Urothelium cell line (cell line): ENCODE measurements at places on chromosomes 12 and 14.

- no peak for DNase-seq
Measured at GRCh38 chr12:50514526-50515276, 9.9 kb downstream of the DIP2B start.

- DNase-seq = no peak
Measured at GRCh38 chr14:91925001-91925726, 22.3 kb downstream of the FBLN5 start.

DNA sequence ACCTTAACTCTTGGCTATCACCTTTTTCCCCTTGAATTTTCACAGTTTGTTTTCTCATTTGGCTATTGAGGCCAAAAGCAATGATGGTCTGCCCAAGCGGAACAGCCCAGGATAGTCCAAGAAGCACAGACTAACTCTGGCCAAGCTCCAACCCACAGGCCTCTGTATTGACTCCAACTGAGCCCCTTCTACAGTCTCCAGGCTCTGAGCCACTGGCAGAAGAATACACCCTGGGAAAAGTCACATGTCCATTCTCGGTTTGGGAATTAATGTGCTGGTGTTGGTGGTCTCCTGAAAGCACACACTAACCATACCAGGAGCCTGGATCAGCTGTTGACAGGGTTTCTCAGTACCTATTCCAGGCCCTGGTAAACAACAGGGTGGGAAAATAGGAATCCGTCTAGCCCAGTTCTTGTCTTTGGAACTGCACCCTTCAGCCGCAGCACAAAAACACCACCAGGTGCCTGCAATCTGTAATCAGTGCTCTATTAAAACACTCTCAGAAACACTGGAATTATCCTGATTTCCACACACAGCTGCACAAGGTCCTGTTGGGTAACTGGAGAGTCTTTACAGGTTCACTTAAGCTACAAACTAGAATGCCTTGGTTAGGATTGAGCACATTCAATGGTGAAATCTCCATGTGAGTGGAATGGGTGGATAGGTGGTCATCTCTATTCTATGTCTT, 63.6 kb downstream of the STXBP6 start:
- DNase-seq = no peak

- peak; percentile 3 for DNase-seq
Measured at GRCh38 chr12:85029456-85029855, 6.6 kb downstream of the TSPAN19 start.

DNA sequence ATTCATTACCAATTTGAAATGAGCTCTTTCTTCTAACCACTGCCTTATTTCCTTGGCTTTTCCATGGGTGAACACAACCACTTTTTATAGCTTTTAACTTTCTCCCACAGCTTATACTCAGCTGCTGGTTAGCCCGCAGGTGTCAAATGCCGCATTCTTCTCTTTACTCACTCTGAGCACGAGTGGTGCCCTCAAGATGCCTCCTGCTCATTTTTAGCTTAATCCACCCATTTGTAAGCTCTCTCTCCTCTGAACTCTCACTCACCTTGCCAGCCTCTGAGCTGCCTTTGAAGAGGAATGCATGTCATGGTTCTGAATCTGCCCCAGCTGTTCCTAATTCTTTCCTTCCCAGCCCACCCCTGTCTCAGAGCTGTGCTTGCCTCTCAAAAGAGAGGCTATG, 449.4 kb upstream of the PRICKLE1 start:
- DNase-seq = no peak

DNA sequence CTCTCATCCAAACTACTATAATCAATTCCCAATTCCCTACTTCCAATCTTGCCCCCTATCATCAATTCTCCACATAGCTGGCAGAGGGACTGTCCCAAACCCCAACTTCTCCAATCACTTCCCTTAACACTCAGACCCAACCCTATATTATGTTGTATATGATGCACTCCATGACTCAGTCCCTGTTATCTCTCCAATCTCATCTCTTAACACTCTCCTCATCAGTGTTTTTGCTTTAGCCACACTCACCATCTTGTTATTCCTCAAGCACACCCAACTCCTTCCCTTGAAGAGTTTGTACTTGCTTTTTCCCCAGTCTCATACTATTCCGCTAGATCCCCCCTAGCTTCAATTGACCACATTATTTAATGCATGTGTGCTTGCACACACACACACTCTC, 4.9 kb downstream of the RHOJ start:
- DNase-seq = no peak

DNA sequence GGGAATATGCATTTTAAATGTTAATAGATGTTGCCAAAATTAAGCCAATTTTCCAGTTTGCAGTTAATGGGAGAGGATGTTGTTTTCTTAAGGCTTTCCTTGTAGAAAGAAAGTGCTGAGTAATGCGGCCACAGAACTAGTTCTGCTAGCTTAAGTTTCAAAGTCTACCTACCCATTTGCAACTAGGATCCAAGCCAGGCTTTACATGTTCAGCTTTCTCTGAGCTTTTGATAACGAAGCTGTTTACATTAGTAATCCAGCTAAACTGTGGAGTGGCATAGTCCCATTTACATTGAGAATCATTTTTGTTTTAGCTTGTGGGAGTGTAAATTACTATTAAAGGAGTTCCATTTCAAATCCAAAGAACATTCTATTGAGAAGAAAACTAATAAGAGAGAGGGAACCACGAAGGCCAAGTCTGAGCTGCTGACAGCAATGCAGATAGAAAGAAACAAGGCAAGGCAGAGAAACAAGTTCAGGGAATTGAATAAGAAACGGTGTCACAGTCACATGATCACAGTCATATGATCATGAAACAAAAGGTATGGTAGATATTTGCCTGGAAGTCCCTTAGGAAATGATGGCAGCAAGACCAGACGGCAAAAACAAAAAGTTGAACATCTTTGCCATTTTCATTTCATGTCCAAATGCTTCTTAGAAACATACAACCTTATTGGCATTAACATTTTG, 274.9 kb downstream of the PAWR start:
- DNase-seq = no peak

GRCh38 chr12:16175840-16176239, 101.6 kb downstream of the SLC15A5 start:
- no peak for DNase-seq

DNA sequence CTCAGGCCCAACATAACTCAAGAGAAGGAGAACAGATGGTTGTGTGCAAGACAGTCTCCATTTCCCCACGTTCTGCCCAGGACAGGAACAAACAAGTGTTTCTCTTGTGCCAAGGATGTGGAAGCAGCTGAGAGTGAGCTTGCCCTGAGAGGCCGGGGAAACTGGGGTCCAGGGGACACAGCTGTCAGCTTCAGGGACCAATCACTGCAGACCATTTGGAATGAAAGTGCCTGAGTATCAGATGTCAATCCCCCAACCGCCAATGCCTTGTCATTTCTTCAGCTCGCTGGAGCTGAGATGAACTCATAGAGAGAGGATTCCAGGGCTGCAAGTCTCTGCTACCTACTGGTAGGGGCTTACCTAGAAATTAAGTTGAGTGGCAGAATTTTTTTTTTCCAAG, 71.9 kb upstream of the METAP2 start:
- no peak for DNase-seq

- DNase-seq = no peak
Measured at GRCh38 chr14:95875831-95876760, 536 bp upstream of the TUNAR start.

DNA sequence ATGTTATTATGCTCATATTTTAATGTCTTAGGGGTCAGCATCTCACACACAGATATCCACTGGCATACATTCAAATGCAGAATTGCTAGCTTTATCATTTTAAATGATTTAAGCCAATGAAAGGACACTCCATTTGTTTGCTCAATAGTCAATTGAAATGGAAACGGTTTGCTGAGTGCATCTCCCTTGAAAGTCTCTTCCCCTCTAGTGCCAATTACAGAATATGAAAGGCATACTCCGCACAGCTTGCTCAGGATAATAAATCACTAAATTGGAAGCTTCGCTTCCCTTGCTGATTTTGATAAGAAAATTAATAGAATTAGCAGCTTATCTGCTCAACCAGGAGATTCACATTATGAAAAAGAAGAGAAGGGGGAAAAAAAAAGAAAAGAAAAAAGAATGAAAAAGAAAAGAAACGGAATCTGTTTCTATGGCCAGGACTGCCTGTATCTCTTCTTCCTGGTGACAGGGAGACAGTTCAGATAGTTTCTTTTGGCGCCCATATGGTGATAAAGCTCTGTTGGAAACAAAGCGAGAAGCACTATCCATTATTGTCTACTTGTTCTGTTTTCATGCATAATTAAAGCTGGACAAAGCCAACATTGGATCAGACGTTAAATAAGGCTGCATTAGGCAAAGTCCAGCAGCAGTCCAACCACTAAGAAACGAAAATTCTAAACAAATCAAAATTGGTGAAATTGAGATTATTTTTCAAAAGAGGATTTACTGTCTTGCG, 225.0 kb downstream of the GXYLT1 start:
- no peak for DNase-seq

GRCh38 chr12:112179916-112180315, 54.6 kb downstream of the TRAFD1 start:
- DNase-seq = no peak

- no peak for DNase-seq
Measured at GRCh38 chr14:63088865-63089264, 43.6 kb upstream of the KCNH5 start.

DNA sequence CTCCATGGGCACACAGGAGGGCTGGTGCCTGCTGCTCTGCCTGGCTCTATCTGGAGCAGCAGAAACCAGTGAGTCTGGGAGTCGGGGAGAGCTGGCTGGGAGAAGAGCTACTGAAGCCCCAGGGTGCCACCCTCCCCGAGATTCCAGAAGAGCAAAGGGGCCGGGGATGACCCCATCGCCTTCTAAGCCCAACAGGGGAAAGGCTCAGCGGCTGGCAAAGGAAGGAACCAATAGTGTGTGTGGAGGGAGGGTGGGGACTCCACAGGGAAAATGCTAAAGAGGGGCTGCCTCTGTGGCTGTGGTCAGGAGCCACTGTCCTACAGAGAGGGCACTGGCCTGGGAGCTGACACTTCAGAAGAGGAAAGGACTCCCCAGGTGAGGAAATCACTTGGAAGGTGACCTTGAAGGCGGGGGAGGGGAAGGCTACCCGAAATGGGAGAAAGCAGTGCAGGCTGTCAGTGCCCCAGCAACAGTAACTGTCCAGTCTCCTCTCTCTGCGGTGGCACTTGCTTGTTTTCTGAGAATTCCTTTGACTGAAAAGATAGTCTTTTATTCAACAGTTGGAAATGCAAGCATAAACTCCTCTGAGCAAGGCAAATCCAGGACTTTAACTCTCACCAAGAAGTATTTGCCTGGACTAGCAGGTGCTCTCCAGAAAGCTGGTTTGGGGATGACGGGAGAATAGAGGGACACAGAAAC, 552 bp downstream of the TAPBPL start:
- DNase-seq = no peak

- DNase-seq = no peak
Measured at GRCh38 chr12:104720339-104721038, 237.6 kb downstream of the SLC41A2 start.

DNA sequence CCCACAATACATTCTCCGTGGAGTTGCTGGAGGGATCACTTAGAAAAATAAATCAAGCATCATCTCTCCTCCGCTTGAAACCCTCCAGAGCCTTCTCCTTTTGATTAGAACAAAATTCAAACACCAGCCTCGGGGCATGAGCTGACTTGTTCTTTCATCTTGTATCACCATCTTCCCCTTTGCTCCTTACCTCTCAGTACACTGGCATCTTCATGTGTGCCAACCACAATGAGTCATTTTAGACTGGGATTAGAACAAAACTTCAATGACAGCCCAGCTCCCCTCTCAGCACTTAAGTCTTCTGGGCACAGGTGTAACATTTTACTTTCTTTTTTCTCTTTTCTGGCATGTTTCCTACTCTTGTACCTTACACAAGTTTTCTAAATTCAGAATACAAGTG, 1159.2 kb upstream of the TMEM132C start:
- DNase-seq = peak; percentile 50

DNA sequence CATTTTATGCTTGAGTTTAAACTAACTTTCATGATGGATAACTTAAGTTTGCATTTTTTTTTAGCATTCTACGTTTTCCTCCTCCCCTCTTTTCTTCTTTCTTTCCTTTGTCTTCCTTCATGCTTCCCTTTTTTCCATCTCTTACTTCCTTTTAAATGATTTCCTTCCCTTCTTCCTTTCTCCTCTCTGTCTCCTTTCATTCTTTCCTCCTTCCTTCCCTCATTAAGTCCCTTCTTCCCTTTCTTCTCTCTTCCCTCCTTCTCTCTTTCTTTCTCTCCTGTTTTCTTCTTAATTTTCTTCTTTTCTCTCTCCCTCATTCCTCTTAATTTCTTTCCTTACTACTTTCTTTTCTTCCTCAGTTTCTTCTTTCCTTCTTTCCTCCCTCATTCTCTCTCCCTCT, 376.0 kb downstream of the LRIG3 start:
- DNase-seq = no peak

DNA sequence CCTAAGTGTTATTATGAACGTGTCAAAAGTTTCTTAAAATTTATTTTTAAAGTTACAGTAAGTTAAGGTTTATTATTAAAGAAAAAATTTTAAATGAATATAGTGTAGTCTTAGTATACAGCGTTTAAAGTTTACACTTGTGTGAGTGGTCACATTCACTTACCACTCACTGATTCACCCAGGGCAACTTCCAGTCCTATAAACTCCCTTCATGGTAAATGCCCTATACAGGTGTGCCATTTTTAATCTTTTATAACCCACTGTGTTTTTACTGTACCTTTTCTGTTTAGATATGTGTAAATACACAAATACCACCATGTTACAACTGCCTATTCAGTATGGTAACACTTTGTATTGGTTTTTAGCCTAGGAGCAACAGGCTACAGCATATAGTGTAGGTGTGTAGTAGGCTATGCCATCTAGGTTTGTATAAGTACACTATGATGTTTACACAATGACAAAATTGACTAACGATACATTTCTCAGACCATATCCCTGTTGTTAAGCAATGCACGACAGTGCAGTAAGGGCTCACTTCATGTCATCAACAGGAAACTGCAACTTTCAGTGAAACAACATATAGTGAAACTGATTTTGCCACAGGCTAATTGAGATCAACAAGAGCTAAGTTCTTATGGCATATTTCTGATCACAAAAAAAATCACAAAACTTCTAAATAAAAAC, 112.0 kb upstream of the TMCC3 start:
- no peak for DNase-seq

DNA sequence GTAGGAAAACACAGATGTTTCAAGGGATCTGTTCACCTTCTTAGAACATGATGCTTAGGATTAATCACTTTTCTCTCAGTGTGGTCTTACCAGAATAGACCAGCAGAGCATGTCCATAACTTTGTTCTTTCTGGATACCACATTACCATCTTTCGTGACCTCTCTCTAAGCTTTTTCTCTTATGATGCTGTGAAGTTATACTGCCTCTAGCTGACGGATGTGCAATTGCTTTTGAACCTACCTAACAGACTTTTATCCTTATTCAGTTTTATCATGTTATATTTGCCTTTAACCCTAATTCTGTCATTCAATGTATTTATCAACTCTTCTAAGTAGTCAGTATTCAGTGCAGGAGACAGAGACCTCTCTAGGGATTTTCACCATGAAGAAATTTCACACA, 246.7 kb downstream of the DACT1 start:
- DNase-seq = no peak

GRCh38 chr12:57746025-57746424, 1.2 kb downstream of the TSPAN31 start:
- DNase-seq = no peak

DNA sequence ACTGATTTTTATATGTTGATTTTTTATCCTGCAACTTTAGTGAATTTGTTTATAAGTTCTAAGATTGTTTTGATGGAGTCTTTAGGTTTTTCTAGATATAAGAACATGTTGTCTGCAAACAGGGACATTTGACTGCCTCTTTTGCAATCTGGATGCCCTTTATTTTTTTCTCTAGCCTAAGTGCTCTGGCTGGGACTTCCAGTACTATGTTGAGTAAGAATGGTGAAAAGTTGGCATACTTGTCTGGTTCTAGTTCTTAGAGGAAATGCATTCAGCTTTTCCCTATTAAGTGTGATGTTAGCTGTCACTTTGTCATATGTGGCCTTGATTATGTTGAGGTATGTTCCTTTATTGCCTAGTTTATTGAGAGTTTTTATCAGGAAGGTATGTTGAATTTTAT, 68.1 kb downstream of the ERC1 start:
- DNase-seq = no peak
